Stimulated activated CD8-positive, alpha-beta memory T cell treated with anti-CD3 and anti-CD28 coated beads, Interleukin-15, amount 100 ng/mL, for 48 hours (primary cell): ENCODE measurements at places on chromosomes 16 and 17.

- DNase-seq, result no peak
Measured at GRCh38 chr17:48429638-48430586, at the start of gene SKAP1. Gene SKAP1 (minus strand): TSS chr17:48430214.

- DNase-seq, result no peak
Measured at GRCh38 chr16:17082095-17082882, 388.5 kb downstream of the XYLT1 start.

DNA sequence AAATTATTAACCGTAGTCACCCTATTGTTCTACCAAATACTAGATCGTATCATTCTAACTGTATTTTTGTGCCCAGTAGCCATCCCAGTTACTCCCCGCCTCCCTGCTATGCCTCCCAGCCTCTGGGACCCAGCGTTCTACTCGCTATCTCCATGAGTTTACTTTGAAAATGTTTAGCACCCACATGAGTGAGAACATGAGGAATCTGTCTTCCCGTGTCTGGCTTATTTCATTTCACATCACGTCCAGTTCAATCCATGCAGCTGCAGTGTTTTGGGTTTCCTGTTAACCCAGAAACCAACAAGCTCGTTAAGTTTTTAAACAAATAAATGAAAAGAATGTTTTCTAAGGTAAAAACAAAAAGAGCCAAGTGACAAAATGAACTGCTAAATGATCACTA lies 82.1 kb downstream of the VPS53 start:
- DNase-seq, result no peak

GRCh38 chr16:3642397-3643094 lies 11.9 kb upstream of the DNASE1 start:
- no peak for DNase-seq

- no peak for DNase-seq
Measured at GRCh38 chr16:29315916-29316517, 90.5 kb downstream of the NPIPB11 start.

DNA sequence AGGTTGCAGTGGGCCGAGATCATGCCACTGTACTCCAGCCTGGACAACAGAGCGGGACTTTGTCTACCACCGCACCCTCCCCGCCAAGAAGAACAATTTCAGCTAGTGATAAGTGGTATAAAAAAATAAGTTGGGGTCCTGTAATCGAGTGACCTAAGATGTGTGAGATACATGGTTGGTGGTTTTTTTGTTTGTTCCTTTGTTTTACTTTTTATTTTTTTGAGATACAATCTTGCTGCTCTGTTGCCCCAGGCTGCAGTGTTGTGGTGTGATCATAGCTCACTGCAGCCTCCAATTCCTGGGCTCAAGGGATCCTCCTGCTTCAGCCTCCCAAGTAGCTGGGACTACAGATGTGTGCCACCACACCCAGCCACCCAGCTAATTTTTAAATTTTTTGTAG lies 58.7 kb downstream of the PITPNC1 start:
- DNase-seq, result no peak

DNA sequence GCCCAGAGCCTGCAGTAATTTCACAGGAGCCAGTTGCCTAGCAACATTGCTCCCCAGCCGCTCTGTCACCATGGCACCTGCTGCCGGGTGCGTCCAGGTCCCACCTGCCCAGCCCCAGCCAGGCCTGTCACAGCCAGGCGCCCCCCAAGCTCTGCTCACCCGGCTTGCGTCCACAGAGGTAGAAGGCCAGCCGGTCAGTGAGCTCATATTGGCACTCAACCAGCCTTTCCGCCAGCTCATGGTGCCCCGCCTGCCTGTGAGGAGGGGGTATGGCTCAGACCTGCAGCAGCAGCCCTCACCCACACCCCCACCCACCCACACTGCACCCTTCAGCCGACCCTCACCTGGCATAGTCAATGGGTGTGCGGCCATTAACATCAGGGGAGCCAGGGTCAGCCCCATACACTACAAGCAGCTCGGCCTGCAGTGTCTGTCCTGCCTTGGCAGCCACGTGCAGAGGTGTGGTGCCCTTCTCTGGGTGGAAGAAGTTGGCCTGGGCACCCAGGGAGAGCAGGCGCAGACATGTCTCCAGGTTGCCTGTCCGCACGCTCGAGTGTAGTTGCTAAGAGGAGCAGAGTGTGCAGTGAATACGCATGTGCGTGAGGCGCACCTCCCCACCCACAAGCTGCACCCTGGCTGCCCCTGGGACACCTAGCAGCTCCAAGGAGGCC lies 7.7 kb downstream of the GIT1 start:
- DNase-seq, result no peak

GRCh38 chr16:69483611-69484010 lies 59.2 kb downstream of the CYB5B start:
- DNase-seq, result no peak

GRCh38 chr16:88629835-88630234 lies 8.5 kb upstream of the IL17C start:
- no peak for DNase-seq

DNA sequence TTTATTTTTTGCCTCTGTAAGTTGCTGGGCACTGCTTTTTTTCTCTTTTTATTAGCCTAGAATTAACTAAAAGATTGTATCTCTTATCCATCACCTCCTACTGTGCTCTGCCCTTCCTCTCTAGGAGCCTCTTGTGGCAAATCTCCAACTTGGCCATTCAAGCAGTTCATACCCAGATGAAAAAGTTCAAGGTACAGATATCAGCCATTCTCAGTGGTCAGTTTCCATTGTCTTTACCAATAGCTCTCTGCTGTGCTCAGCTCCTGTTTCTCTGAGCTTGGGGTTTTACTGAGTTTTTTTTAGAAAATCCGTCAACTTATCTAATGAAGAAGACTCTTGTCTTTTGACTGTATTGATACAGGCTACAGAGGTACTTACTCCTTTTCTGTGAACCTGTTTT lies 15.6 kb downstream of the MOSMO start:
- DNase-seq, result no peak

DNA sequence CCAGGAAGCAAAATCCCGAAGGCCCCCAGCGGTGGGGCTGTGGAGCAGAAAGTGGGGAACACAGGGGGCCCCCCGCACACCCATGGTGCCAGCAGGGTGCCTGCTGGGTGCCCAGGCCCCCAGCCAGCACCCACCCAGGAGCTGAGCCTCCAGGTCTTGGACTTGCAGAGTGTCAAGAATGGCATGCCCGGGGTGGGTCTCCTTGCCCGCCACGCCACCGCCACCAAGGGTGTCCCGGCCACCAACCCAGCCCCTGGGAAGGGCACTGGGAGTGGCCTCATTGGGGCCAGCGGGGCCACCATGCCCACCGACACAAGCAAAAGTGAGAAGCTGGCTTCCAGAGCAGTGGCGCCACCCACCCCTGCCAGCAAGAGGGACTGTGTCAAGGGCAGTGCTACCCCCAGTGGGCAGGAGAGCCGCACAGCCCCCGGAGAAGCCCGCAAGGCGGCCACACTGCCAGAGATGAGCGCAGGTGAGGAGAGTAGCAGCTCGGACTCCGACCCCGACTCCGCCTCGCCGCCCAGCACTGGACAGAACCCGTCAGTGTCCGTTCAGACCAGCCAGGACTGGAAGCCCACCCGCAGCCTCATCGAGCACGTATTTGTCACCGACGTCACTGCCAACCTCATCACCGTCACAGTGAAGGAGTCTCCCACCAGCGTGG lies 6.5 kb downstream of the CBX2 start:
- no peak for DNase-seq
